SK-N-SH treated with all-trans-retinoic acid at 6 μM for 48 hours (cell line): ENCODE measurements at places on chromosomes 12 and 14.

GRCh38 chr14:33846100-33846824, 104.6 kb downstream of the EGLN3 start:
- no peak for ATAC-seq

DNA sequence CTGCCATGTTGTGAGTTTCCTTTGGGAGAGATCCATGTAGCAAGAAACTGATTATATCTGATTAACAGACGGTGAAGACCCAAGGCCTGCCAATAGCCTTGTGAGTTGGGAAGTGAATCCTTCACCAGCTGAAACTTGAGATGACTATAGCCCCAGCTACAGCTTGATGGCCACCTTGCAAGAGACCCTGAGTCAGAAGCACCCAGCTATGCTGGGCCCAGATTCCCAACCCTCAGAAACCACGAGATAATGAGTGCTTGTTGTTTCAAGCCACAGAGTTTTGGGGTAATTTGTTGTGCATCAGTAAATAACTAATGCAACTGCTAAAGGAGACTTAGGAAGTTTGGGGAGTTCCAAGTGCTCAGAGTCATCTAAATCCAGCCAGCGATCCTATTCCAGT, 80.3 kb downstream of the AVPR1A start:
- ATAC-seq, result no peak

DNA sequence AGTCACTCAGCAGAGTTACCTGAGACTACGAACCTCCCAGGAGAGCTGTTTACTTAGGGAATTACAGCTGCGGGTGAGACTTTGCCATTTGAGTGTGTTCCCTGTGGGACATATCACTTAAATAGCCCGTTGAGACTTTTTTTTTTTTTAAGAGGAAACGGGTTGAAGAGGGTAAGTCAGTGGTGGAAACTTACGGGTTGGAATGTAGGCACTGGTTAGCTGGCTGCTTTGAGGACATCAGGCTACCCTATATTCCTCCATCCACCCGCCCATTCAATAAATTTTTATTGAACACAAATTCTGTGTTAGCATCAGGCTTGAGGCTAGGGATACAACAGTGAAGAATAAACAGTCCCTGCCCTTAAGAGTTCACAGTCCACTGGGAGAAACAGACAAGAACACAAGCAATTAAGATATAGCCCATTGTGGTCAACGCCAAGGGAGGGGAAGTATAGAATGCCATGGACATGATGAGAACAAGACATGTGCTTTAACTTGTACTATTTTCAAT, 88.1 kb upstream of the CPSF6 start:
- peak; percentile 43 for ATAC-seq

GRCh38 chr12:1931642-1932041, 13.2 kb upstream of the CACNA2D4 start:
- no peak for ATAC-seq

DNA sequence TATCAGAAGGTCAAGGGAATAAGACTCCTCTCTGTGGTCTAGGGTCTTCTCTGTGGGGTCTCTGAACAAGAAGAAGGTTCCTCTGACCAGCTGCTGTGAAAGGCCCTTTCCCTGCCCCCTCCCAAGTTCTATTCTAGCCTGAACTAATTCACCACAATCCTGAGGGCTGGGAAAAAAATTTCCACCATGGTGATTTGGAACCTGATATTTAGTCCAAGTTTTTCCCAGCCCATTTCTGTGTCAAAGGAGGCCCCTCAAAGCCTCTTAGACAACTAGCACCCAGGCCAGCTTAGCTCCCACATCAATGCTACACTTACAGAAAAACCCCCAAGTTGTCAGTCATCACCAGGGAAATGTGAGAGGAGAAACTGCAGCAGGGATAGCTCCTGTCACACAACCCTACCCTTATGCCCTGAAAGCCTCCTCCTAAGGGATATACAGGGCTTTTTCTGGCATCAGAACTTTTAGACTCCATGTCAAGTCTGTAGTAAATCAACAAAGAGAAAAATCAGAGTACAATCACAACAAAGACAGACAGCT, 4.5 kb downstream of the FMNL3 start:
- no peak for ATAC-seq

DNA sequence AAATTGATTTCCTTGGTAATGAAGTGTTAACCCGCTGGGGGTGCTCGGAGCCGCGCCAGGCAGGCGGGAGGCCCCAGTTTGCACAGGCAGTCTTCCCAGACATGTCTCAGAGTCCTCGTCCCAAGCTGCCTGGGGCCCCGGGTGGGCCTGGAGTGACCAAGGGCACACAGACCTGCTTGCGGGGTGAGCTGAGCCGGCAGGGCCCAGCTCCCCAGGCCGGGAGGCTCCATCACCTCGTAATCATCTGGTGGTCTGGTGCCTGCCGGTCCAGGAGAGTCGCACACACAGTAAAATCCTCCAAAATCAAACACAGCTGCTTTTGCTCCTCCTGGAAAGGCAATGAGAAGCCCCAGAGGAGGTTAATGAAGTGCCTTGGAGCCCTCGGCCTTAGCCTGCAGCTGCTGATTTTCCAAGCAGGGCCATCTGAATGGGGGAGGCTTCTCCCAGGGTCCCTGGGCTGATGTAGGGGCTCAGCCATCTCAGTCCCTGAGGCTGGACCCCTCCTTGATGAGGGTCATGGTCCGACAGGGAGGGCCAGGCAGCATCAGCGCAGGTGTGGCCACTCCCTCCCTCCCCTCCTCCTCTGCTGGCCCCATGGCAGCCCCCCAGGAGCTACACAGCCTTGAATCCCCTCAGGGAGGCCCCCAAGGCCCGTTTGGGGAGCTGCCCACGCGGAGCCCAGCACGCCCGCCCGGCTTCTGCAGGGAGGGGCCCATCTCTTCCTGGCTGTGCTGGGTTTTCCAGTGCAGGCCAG, 39.4 kb upstream of the FBRSL1 start:
- no peak for ATAC-seq

DNA sequence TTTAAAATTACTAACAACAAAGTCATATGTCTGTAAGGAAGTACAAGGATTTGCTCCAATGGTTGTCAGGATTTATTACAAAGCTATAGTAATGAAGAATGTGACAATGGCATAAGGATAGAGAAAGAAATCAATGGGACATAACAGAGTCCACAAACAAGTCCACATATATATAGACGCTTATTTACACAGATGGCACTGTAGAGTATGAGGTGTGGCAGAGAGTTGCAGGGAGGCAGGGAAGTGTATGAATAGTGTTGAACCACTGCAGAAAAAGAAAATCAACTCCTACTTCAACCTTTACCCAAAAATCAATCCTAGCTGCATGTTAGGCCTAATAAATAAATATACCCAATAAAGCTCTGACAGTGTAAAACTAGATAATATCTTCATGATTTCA, 21.3 kb downstream of the SOS2 start:
- no peak for ATAC-seq

DNA sequence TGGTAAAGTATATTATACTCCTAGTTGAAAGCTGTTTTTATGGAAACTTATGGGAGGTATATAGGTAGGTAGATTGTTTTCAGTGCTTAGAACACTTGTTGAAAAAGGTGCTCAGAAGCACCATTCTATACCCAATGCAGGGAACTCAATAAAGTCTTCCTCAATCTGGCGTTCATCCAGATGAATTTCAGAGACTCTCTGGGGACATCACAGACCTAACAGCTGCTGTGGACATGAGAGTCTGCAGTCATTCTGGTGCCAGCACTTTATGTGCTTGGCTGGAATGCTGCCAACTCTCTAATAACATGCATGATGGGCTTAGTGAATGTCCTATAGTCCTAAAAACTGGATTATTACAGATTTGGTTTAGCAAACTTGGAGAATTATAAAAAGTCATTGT, 115.9 kb downstream of the NTN4 start:
- no peak for ATAC-seq

- no peak for ATAC-seq
Observed at GRCh38 chr12:3228552-3228951, 151.4 kb downstream of the TSPAN9 start.

GRCh38 chr14:28766469-28766955, at the start of gene FOXG1:
Gene FOXG1, plus strand, starts transcription at chr14:28766787. Its CDS starts 493 bp downstream, at chr14:28767280.
- no peak for ATAC-seq

- no peak for ATAC-seq
Observed at GRCh38 chr14:74935360-74935680, 12.3 kb upstream of the RPS6KL1 start.

GRCh38 chr14:24376448-24377070, 8.6 kb downstream of the NFATC4 start:
- ATAC-seq, result no peak

- ATAC-seq, result no peak
Observed at GRCh38 chr14:37668646-37669045, 73.2 kb downstream of the TTC6 start.

GRCh38 chr14:44383636-44384035, 123.4 kb downstream of the FSCB start:
- no peak for ATAC-seq

DNA sequence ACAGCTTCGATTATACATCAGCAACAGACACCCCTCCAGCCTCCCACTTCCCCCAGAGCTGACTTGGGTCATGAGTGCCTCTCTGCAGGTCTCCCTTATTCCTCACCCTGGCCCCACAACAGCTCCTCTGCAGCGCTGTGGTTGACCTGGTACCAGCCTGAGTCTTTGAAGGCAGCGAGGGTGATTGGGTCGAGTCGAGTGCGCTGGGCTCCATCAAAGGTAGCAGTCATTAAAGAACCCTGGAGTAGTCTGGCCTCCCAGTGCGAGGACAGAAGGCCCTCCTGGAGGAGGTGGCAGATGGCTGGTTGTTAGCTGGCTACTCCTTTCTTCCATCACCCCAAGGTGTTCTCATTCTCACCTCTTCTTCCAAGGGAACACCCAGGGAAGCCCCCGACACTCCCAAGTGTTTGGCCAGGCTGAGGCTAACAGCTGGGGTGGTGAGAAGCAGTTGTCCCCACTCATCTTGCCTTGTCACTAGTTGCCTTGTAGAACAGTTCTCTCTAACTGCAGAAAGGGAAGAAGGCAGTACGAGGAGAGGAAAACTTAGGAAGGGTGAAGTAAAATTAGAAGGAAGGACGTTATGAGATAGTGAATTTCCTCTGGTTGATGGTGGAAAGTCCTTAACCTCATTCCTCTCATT, 2.7 kb downstream of the CIROP start:
- no peak for ATAC-seq

DNA sequence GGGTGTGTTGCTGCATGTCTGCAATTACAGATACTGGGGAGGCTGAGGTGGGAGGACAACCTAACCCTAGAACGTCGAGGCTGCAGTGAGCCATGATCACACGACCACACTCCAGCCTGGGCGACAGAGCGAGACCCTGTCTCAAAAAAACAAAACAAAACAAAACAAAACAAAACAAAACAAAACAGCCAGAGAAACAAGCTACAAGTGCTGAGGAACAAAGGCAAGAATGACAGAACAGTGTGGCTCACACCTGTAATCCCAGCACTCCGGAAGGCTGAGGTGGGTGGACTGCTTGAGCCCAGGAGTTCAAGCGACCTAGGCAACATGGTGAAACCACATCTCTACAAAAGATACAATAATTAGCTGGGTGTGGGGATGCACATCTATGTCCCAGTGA, 38.0 kb upstream of the SRP54 start:
- no peak for ATAC-seq

GRCh38 chr14:85533023-85533860, 3.3 kb downstream of the FLRT2 start:
- ATAC-seq, result peak; percentile 51

GRCh38 chr12:46260913-46261476, 7.8 kb downstream of the SLC38A1 start:
- ATAC-seq, result no peak

DNA sequence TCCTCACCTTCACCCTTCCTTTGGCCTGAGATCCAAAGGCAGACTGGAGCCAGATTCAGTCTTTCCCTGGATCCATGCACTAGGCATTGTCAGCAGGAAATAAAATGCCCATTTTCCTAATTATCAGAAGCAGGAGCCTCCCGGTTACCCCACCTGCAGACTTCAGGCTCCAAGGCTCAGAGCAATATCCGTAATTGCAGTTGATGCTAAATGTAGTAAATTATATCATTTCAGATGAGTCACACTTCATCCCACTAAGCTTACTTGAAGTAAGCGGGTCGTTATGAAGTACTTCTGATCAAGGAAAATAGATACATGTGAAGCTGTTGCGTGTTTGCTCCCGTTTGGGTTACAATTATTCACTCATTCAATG, 110.7 kb upstream of the SFSWAP start:
- ATAC-seq, result no peak

DNA sequence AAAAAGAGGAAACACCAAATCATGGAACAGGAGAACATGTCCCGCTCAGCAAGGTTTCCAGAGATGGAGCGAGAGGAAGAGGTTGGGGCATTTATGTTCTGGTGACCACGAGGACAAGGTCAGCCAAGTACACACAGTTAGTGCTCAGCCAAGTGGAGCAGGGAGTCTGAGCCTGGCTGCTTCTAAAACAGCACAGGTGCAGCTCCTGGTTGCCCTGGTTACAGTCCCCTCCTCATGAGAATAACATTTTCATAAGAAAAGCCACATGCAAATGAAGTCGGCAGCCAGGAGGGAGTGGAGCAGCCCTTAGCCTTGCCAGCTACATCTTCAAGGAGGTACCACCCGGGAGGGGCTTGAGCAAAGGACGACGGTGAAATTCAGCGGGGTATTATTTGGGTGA, 81.8 kb downstream of the NOS1 start:
- ATAC-seq, result no peak

DNA sequence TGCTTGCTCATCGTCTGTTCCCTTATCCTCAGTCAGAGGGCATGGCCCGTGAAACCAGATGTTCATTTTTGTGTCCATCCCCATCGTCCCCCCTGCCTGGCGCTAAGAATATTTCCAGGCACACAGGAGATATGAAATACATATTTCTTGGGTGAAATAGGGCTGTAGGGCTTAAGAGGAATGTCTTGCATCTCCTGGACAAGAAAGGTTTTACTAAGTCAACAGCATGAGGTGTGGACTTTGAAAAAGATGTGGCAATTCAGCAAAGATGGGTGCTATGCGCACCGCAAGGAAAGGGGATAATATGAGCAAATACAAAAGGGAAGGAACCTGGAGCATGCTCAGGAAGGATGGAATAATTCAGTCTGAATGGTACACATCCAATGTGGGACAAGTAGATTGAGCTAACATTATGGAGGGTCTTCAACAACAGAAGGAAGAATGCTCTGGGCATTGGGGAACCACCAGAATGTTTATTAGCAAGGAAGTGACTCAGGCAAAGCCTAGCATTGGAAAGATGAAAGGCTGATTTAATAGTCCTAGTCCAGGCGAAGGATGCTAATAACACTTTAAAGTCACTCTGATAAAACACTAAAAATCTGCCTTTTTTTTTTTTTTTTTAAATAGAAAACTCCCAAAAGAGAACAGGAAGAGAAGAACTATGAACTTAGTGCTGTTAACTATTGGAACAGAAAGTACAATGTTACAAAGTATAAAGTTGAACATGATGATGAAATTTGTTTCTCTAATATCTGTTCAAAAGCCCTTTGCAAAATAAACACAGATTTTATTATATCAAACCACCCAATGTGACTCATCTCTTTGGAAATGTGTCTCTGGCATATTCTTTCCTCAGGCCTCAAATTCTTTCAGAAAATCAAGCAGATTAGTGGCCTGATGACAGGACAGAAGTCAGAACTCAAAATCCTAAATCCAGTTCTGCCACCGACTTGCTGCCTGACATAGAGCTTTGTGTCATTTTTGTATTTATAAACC, 449.5 kb downstream of the BCAT1 start:
- peak; percentile 63 for ATAC-seq

- ATAC-seq, result no peak
Observed at GRCh38 chr14:68553311-68553710, 239.6 kb downstream of the ZFP36L1 start.

- ATAC-seq, result no peak
Observed at GRCh38 chr12:131965073-131965472, 15.3 kb downstream of the EP400 start.
